Epithelial cell of prostate (primary cell): ENCODE measurements at places on chromosomes 2 and 18.

- no peak for DNase-seq
These were observed 36.7 kb downstream of the DNMT3A start for GRCh38 chr2:25304826-25305596.

DNA sequence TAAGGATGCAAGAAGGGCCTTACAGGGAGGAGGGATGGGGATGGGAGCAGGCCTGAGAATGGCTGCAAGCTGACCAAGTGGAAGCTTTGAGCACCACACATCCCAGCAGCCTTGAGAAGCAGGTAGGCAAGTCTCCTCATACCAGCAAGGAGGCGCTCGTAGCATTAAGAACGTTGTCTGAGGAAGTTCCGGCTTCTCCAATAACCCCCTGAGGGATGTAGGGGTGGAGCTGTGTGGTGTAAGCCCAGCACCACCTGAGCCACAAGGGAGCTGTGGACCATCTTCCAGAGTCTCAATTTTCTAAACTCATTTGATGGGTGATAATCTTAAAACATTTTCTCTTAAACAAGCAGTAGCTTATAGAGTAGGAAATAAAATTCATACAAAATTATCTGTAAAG is 50.6 kb downstream of the ST3GAL5 start:
- no peak for DNase-seq

DNA sequence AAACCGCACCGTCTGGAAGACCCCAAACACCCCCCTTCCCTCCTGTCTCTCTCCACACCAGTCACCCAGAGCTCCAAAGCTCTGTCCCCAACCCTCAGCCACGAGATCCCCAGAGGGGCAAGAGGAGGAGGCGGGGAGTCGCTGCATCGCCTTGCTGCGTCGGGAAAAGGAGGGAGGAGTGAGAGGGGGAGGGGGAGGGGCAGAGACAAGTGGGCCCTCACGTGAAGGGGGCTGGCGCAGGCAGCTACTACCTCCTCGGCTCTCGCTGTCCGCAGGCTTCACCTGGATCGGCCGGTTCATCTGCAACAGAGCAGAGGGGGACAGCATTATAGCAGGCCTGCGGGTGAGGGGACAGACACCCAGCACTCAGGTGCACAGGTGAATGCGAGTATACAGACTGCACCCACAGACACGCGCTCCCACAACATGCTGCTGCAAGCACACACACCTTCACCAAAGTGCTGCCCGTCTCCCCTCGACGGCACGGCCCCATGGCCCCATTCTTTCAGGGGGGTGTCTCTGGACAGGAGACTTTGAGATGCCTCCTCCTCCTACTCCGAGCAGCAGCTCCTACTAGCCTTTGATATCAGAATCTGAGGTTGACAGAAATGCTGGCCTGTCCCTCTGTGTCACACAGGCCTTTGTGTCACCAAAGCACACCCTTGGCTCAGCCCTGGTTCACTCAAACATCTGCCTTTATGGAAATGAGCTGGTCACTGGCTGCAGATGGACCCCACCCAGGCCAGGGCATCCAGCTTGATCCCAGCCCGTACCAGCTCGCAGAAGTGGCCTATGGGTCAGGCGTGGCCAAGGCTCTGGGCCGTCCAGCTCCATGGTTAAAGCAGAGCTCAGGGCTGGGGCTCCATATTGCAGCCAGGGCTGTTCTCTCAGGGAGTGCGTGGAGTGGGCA is 243.8 kb downstream of the CELF4 start:
- DNase-seq, result no peak

- no peak for DNase-seq
These were observed 902.9 kb downstream of the TMEM182 start for GRCh38 chr2:103664690-103665089.
